ENCODE measurements at places on chromosomes 1 and 21.

- no peak for DNase-seq
Observed at GRCh38 chr1:91827459-91828321, 58.3 kb downstream of the TGFBR3 start.

DNA sequence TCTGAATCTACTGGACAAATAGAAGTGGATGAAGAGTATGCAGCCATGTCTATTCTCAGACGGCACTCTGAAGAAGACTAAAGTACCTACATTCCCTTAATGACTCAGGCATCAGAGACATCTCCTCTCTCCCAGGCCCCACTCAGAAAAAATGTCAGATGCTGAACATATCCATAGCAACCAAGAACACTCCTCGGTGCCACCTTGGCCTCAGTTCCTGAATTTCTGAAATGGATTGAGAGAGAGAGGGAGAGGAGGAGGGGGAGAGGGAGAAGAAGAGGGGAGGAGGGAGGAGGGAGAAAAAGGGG, 16.0 kb upstream of the OVAAL start:
- no peak for DNase-seq

DNA sequence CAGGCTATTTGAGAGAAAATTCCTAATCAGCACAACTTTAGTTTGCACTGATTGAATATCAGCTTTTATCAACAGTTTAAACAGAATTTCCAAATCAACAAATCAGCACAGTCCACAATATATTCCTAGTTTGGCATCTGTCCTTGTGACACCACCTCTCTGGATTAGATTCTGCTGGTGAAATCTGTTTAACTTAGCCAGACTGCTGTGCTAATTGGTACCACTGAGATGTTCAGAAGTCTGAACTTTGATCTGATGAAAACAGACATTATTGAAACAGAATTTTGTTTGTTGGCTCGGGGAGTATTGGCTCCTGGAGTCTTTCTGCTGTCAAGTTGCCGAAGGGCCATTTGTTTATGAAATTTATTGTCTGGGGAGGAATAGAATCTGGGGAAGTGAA, 17.0 kb upstream of the NGF start:
- no peak for DNase-seq

DNA sequence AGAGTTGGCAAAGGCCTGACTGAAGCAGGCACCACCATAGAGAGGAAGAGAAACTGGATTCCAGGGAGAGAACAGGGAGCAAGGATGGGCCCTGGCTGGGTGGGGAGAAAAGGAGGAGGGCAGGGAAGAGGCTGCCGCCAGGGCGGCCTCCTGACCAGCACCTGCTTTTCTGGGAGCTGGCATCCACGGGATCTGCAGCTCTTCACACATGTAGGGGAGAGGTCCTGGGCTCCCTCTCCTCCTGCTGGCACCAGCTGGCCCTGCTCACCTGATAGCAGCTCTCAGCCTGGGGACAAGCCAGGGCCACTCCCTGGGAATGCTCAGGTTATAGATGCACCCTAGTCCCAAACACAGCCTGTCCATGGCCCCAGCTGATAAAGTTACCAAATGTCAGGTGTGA, 39.9 kb downstream of the TEX35 start:
- DNase-seq, result no peak

DNA sequence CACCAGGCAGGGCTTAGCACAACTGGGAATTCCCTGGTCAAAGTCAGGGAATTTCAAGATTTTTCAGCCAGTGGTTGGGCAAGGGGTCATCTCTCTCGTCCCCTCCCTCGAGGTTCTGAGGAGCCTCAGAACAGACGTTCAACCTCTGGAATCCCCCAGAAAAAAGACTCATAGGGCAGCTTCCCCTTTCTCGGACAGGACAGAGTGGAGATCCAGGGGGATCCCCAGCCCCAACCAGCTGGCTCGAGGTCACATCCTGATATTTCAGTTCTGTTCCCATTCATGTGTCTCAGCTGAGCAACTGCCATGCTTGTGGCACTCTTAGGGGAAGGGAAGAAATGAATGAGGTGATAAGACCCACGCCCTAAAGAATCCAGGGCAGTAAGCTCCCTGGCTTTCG, 4.9 kb upstream of the LAD1 start:
- no peak for DNase-seq

GRCh38 chr1:17667641-17668040, 87.5 kb upstream of the ACTL8 start:
- no peak for DNase-seq

DNA sequence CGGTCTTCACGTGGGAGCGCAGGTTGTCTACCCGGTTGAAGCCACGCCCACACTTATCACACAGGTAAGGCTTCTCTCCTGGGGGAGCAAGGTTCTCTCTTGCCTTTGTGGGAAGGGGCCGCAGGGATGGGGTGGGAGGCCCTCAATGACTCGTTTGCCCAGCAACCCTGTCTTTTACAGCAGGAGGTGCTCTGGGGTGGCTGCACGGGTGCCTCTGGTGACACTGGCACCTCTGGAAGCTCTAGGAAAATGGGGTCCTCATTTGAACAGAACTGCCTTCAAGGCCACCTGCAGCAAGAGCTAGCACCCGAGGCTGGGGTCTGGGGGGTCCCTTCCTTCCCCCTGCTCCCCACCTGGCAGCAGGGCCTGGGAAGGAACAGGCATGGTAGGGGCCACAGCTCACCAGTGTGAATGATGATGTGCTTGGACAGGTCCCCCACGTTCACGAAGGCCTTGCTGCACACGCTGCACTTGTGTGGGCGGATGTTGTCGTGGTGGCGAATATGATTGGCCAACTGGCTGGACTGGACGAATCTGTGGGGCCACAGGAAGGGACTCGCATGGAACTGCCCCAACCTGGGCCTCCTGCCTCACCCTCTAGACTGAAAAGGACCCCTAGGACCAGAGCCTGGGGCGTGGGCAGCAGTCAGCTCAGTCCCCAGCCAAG, 33.1 kb downstream of the ZBTB17 start:
- DNase-seq, result no peak

- DNase-seq, result no peak
Observed at GRCh38 chr1:19456968-19457441, 28.3 kb downstream of the CAPZB start.

DNA sequence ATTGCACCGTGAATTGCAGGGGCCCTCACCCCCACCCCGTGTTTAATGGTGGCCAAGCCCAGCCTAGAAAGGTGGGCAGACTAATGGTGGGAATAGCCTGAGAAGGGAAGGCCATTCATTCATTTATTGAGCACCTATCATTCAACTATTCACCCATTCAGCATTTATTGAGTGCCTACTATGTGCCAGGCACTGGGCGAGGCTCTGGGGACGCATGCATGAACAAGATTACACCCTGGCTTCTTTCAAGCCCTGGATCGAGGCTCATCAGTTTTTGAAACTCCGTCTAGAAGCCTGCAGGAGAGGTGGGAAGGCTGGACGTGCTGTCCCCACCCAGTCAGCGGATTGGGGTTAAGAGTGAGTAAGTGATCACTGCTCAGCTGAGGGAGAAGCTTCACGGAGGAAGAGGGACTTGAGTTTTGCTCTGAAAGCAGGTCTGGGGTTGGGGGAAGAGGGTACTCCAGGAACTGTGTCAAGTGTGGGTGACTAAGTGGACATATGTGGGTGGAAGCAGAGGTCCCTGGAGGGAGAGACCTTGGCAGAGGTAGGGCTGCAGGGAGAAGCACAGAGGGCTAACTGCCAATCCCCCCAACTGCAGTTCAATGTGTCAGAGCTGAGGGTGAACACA, 35.6 kb downstream of the MEF2D start:
- no peak for DNase-seq

DNA sequence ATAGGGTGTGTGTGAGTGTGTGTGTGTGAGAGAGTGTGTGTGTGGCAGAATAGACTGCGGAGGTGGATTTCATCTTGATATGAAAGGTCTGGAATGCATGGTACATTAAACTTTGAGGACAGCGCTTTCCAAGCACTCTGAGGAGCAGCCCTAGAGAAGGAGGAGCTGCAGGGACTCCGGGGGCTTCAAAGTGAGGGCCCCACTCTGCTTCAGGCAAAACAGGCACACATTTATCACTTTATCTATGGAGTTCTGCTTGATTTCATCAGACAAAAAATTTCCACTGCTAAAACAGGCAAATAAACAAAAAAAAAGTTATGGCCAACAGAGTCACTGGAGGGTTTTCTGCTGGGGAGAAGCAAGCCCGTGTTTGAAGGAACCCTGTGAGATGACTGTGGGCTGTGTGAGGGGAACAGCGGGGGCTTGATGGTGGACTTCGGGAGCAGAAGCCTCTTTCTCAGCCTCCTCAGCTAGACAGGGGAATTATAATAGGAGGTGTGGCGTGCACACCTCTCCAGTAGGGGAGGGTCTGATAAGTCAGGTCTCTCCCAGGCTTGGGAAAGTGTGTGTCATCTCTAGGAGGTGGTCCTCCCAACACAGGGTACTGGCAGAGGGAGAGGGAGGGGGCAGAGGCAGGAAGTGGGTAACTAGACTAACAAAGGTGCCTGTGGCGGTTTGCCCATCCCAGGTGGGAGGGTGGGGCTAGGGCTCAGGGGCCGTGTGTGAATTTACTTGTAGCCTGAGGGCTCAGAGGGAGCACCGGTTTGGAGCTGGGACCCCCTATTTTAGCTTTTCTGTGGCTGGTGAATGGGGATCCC, 18.3 kb upstream of the HDAC1 start:
- DNase-seq, result peak; percentile 80

GRCh38 chr1:26627954-26628353, 67.9 kb upstream of the ARID1A start:
- DNase-seq, result no peak

DNA sequence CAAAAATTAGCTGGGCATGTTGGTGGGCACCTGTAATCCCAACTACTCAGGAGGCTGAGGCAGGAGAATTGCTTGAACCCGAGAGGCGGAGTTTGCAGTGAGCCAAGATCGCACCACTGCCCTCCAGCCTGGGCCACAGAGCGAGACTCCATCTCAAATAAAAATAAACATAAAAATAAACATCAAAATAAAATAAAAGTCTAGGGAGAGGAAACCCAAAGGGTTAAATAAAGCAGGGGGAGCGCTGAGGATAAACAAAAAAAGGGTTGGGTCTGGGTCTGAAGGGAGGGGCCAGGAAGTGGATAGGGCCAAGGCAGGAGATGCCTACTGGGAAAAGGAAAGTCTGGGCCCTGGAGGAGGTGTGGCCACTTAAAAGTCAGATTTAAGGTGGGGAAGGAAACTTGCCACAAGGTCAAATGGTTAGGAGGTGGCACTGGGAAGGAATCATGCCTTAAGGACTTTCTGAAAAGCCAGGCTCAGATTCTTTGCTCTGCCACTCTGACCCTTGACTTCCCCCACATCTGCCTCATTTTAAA, 150.0 kb downstream of the ADSS2 start:
- no peak for DNase-seq

GRCh38 chr1:156524481-156524869, 23.9 kb upstream of the MEF2D start:
- DNase-seq, result no peak

- no peak for DNase-seq
Observed at GRCh38 chr1:152048416-152049009, 11.7 kb upstream of the S100A11 start.

GRCh38 chr21:33018707-33019465, 6.8 kb upstream of the OLIG2 start:
- DNase-seq, result no peak
